ENCODE measurements at places on chromosomes 6 and 20.
A peak's percentile ranks its signal among the peaks of the same experiment; 100 is the strongest.

DNA sequence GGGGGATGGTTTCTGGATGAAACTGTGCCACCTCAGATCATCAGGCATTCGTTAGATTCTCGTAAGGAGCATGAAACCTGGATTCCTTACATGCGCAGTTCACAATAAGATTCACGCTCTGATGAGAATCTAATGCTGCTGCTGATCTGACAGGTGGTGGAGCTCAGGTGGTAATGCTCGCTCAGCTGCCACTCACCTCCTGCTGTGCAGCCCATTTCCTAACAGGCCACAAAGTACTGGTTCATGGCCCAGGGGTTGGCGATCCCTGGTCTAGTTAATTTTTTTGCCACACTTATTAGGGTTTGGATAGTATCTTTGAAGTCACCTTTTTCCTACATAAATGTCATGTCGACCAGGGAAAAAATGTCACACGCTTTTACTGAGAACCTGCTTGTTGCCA is 96.8 kb upstream of the MLIP start:
- no peak for DNase-seq

DNA sequence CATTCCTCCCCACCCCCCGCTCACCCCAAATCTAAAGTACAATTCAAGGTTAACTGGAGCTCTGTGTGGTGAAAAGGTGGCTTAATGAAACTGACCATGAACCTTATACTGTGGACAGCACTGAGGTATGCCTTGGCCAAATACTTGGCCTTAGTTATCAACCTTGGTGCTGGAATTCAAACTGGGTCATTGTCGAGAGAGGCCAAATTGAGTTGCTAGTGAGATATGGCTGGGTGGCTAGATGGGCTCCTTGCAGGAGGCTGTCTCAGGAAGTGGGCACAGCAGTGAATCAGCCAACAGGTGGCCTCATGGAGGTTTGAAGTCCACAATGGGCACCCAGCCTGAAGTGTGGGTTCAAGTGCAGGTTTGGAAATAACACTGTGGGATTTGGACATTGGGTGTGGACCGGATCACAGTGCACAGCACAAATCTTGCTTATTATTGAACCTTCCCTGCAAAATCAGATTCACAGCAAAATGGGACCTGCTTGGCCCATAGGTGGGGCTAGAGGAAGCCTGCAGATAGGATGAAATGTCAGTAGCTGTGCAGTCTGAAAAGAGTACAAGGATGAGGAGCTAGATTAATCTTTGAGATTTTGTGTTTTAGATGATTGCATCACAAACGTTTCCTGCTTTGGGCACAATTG is 5.6 kb upstream of the BTBD3 start:
- DNase-seq: no peak

- DNase-seq: no peak
Measured at GRCh38 chr6:52537001-52537753, 39.7 kb downstream of the TRAM2 start.

GRCh38 chr6:111985202-111985731 is 68.6 kb upstream of the CCN6 start:
- no peak for DNase-seq

DNA sequence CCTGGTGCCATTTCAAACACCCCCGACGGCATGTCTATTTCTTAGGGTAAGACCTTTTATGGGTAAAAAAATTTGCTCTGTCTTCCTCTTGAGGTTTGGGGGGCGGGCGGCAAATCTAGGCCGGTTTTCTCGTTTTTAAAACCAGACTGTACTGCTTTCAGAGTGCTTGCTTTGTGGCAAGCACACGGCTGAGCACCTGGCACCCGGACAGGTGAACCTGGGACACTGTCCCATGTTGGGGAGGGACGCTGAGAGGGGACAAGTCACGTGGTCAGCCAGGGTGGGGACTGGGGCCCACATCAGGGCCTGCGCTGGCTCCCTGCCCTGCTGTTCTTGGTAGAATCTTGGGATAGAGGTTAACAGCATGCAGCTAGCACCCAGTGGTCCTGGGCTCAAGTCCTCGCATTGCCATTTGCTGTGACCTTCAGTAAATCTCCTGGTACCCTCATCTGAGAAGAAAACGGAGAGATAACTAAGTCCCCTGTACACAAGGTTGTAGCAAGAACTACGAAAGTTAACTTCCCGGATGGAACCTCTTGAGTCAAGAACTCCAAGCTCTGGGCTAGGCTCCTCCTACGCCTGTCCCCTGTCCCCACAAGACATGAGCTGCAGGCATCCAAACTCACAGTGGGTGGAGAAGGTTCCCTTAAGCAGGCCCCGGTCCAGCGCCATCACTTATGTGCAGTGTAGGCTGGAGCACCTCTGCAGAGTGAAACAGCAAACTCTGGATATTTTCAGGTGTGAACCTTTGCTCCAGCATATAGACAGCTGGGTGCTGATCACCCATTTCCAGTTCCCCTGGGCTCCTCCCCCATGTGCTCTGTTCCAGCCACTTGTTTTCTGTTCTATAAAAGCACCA is 41.7 kb downstream of the PMEPA1 start:
- no peak for DNase-seq

- no peak for DNase-seq
Measured at GRCh38 chr20:17491041-17491440, 40.1 kb downstream of the BFSP1 start.

GRCh38 chr6:158475344-158476302 is 84.3 kb upstream of the TMEM181 start:
- peak; percentile 86 for DNase-seq

DNA sequence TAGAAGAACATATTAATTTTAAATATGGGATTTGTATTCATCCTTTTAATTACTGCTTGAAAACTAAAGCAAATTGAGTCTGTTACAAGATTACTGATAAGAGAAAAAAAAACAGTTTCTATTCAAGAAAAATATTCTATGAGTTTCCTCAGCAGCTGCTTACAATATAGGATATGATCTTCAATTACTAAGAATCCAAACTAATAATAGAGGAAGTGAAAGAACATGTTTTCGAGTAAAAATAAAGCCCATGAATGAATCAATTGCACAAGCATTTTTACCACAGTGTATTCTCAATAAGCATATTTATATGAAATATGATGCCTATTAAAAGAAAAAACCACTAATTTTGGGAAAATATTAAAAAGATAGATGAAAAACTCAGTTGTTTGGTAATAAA is 63.4 kb downstream of the AHI1 start:
- no peak for DNase-seq

DNA sequence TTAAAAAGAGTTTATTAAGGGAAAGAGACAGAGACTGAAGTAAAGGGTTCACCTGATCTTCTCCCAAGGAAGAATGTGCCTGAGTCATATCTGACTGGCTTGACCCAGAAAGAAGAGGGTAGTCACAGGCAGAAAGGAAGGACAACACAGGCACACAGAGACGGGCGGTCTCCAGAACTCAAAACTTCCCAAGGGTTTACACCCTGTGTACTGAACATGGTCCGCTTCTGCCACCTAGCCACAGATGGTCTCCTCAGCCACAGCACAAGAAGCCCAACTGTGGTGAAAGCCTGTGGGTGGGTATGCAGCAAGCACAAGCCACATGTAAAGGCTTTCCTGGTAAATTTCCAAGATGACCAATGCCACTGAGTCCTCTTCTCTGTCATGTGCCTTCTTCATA is 17.2 kb downstream of the UNC5CL start:
- DNase-seq: peak; percentile 31

- no peak for DNase-seq
Measured at GRCh38 chr6:44111434-44112417, 15.5 kb downstream of the MRPL14 start.

GRCh38 chr6:52524918-52525317 is 51.9 kb downstream of the TRAM2 start:
- DNase-seq: peak; percentile 42

DNA sequence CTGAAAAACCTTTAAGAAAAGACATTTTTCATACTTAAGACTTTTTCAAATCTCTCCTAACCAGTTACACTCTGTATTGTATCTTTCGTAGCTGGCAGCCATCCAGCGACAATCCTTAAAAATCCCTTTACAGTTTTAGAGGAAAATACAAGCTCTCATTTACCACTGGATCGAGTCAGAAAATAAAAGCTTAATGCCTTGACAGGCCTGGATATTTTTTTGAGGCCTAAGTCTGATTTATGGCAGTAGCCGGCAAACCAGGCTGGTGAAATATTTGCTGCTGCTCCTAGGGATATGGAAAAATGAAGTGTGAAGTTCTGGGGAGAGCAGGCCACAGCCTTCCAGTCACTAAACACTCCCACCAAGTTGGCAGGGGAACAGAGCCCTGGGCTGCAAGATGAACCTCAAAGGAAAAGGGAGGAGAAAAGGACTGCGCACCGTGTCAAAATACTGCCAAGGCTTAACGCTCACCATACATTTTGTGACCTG is 213.0 kb upstream of the SUPT3H start:
- DNase-seq: no peak

DNA sequence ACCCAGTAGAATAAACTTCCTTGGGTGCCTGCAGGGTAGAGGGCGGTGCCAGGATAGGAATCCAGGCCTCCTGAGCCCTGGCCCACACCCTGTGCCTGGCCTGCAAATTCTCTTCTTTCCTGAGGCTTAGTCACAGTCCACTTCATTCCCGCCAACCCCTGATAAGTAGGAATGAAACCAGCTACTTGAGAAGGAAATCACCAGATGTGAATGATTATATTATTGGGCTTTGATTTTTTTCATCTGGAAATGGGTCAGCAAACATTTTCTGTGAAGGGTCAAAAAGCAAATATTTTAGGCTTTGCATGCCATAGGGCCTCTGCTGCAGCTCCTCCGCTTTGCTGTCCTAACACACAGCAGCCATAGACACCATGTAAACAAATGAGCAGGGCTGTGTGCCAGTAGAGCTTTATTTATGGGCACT is 50.2 kb downstream of the STK35 start:
- no peak for DNase-seq

GRCh38 chr20:46696791-46697279 is 7.6 kb upstream of the TP53RK start:
- DNase-seq: no peak

GRCh38 chr6:168015009-168015408 is 17.5 kb downstream of the KIF25 start:
- no peak for DNase-seq

- DNase-seq: no peak
Measured at GRCh38 chr6:4971851-4972250, 32.0 kb downstream of the RPP40 start.

DNA sequence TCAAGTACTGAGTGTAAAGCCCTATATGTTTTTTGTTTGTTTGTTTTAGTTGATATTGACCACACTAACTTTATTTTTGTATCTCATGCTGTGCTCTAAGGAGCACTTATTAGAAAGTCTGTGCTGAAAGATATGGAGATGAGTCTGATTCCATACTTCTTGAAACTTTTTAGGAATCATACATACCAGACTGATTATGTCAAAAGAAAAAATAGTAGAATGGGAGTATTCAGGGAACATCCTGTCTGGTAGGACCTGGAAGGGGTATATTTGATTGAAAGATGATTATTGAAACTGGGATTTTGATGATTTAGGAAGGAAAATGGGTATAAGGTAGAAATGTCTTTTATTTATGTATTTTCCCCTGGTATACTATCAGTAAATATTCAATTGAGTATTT is 111.4 kb downstream of the QKI start:
- DNase-seq: no peak

- no peak for DNase-seq
Measured at GRCh38 chr6:34914358-34914757, 25.3 kb downstream of the ANKS1A start.

DNA sequence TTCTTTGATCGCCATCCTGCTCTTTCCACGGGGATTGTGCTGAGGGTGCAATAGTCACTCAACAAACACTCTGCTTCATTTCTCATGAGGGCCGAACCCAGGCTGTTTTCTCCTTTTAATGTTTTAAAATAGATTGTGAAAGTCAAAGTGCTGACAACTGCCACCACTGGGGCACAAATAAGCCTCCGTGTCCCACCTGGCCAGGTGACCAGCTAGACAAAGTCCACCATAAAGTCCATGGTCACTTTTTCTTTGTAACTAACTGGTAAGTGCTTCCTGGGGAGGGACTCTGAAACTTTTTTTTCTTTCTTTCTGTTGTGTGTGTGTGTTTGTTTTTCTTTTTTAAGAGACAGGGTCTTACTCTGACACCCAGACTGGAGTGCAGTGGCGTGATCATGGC is 219.8 kb downstream of the LY86 start:
- no peak for DNase-seq

DNA sequence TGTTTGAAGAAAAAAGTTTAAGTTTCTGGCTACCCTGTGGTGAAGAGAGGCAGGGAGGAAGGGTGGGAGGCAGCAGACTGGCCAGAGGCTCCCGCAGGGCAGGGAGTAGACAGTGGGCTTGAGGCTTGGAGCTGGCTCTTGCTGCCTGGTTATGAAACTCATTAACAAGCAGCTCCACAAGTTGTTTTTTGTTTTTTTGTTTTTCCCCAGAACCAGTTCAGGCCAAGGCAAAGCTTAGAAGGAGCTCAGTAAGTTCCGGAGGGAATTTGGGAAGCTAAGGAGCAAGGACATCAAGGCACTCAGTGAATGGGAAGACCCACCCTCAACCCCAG is 4.0 kb downstream of the DLL1 start:
- DNase-seq: no peak

GRCh38 chr20:56601166-56601565 is 27.9 kb upstream of the TFAP2C start:
- DNase-seq: no peak

DNA sequence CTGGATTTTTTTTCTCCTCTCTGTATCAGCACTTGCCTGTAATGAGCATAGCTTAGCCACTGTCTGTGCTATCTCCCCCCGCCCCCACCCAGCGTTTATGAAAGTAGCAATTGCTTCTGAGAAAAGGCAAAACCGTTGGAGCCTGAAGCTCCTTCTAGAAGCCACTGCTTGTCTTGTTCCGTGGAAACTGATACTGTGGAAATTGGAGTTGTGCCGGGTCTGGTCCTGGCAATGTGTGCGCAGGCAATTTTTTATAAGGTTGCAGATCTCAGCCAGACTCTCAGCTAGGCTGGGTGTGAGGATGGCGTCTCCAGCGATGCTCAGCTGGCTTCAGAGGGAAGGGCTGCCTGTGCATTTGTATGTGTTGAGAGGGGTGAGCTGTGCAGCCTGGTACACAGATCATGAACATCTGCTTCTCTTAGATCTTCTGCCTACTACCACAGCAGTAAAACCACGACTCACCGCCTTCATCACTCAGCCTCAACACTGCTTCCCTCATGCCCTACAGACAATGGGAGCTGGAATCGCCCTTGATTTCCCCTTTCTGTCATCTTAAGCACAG is 72.4 kb upstream of the GTSF1L start:
- DNase-seq: no peak

DNA sequence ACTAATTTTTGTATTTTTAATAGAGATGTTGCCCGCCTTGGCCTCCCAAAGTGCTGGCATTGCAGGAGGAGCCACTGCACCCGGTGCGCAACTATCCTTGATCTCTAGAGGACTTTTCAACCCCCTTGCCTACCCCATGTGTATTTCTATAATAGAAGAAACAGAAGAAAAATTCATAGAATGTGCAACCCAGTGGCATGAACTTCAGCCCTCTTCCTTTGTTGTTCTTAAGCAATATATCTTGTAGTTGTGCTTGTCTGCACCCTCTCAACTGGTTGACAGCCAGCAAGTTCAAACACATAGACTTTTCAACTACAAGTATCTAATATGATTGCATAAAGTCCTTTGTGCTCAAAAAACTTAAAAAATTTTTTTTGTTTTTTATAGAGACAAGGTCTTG is 72.3 kb upstream of the NCOA3 start:
- DNase-seq: no peak

Measured in NCI-H524 treated with DMSO at 0.1 percent for 48 hours (cell line).